ENCODE measurements at places on chromosomes 13 and 19.

DNA sequence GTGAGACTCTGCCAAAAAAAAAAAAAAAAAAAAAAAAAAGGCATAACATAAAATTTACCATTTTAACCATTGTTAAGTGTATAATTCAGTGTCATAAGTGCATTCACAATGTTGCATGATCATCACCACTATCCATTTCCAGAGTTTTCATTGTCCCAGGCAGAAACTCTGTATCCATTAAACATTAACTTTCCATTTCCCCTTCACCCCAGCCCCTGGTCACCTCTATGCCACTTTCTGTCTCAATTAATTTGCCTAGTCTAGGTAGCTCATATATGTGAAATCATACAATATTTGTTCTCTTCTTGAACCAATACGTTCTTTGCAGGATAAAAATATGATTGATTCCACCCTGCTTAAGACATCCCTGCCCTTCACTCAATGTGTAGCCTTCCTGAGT is 31.0 kb upstream of the VWA8 start:
- DNase-seq = no peak

DNA sequence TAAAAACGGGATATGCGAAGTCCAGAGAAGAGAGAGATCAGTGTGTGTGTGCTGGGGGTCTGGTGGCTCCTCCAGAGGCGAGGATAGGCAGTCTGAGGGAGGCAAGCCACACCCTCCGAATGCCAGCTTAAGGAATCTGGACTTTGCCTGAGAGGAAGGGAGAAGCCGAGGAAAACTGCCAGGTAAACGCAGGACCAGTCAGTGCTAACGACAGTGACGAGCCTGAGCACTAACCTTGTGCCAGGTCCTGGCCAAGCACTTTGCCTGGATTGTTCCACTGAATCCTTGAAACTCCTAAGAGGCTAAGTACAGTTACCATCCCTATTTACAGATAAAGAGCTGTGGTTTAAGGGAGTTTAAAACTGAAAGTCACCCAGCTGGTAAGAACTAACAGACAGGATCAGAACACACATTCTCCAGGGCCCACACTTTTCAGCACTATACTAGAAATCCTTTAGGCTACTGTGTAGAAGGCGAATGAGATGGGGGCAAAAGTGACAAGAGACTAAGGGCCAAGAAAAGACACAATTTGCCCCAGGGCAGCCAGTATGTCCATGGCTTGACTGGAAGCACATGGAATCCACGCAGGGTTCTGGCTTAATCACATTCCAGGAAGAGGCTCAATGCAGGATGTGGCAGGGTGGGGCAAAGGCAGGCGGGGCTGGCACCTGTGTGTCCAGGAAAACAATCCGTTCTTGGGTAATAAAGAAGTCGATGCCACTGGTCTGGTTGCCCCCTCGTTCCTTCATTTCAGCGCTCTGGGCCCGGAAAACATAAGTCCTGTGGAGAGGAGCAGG is 15.1 kb downstream of the SMG9 start:
- DNase-seq = no peak

DNA sequence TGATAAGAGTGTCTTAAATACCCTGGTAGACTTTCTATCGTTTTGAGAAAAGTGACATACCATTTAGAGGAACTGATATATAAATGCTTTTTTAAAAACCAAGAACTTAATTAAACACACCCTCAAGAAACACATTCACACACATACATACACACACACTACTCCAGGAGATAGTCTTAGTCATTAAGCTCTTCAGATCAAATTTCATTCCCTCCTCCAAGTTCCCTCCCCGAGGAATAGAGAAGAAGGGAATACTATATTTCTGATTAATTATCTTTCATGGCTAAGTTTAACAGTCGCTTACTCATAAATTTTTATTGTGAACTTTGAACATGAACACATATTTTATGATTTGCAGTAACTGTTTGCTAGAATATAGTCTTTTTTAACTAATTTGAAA is 1109.5 kb downstream of the SLITRK1 start:
- no peak for DNase-seq

- DNase-seq = peak; percentile 53
These were observed 67.4 kb downstream of the STK24 start for GRCh38 chr13:98509271-98510155.

All from HS-27A (cell line).